ENCODE measurements at places on chromosomes 7 and 10.

- no peak for DNase-seq
These were observed 9.2 kb upstream of the FOXP2 start for GRCh38 chr7:114405427-114405826.

- no peak for DNase-seq
These were observed 224.5 kb downstream of the SEMA3A start for GRCh38 chr7:83970081-83970480.

GRCh38 chr7:106499897-106500296 lies 161.1 kb downstream of the CCDC71L start:
- no peak for DNase-seq

DNA sequence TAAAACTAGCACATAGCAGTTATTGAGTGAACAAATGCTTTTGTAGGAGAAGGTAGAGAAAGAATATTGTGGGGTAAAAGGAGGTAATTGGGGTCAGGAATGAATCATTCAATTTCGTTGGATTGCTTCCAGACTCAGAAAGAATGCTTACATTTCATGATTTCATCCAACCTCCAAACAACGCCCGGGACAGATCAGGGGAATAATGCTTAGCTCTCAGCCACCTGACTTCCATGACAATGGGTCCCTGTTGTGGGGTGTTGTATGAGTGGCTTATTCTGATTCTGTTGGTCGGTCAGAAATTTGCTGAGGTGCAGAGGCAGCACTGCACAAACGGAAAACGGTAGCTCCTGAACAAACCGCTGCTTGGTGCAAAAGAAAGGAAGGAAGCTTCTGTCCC lies 24.0 kb upstream of the INPP5F start:
- no peak for DNase-seq

DNA sequence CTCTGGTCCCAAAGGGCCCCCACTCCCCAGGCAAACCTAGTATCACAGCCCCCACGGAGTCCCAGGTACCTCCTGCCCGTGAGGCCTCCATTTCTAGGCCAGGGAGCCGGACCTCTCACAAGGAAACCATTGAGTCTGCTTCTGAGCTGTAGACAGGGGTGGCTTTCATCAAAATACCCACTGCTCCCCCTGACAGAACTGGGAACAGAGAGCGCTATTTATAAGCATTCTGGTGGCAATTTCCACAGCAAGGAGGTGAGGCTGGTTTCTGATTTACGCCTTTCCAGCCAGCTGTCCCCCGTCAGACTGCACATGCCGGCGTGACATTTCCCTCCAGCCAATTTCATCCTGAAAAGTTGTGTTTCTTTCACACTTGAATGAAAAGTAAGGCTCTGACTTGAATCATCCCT lies 407.5 kb upstream of the PRKCQ start:
- no peak for DNase-seq

GRCh38 chr10:8174762-8175161 lies 120.3 kb downstream of the GATA3 start:
- DNase-seq, result no peak

DNA sequence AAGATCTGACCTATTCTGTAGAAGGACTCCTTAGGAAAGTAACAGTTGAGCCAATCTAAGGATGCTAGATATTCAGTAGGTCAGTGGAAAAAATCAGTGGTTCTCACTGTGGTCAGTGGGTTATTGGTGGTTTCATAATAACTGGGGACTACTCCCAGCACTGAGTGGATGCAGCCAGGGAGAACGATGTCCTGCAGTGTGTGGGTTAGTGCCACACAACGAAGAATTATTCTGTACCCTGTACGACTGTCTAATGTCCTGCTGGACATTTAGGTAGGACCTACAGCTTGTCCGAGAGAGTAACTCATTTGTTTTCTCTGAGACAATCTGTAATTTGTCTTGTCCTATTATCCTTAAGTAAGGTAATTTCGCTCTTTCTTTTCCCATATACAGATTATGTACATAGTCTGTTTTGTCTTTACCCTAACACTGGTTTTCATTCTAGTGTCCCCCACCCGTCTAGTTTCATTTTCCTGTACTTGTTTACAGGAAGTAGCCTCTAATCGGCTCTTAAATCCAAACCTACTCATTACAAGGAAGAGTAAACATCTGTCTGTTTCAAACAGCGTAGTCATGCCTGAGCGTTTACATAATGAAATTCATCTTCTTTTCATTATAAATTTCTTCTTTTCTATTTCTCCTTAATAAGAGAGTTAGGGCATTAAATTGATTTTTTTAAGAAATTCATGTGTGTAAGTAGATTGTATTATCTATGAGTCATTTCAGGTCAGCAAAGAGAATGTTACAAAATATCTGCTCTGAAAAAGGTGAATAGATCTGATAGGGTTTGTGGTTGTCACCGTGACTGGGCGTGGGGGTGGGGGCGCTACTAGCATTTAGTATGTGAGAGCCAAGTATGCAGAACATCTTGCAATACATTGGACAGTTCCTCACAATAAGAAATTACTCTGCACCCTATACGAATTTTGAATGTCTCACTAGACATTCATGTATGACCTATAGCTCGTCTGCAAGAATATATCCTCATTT lies 8.3 kb upstream of the ZC3HAV1L start:
- DNase-seq, result no peak

GRCh38 chr7:138477581-138477980 lies 17.5 kb downstream of the TRIM24 start:
- no peak for DNase-seq

DNA sequence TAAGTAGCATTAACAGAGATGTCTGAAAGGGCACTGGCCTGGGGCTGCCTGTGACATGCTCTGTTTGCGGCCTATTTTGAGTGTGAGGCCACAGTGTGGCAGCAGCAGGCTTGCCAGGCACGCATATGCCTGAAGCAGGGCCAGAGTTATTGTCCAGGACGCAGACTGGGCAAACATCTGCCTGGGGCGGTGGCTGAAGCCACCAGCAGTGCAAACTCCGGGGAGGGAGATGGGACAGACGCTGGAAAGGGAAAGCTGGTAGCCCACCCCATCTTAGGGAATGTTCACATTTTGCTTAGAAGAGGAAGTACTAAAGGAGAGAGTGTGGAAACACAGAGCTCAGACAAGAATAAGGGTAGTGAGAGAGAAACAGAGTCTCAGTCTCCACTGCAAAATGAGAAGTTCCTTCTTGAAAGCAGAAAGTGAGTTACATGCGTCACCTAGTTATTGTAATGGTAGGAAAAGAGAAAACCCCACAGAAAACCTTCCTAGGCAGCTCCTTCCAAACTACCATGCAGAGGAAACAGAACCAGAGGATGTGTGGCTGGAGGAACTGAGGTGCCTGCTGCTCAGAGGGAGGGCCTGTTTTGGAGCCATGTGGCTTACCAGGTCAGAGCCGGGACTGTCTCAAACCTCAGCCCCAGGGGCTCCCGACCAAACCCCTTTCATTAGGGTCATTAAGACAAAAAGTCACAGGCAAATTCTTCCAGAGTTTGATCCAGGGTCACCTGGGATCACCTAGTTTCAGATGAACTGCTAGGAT lies 14.5 kb downstream of the AKR1B1 start:
- no peak for DNase-seq

DNA sequence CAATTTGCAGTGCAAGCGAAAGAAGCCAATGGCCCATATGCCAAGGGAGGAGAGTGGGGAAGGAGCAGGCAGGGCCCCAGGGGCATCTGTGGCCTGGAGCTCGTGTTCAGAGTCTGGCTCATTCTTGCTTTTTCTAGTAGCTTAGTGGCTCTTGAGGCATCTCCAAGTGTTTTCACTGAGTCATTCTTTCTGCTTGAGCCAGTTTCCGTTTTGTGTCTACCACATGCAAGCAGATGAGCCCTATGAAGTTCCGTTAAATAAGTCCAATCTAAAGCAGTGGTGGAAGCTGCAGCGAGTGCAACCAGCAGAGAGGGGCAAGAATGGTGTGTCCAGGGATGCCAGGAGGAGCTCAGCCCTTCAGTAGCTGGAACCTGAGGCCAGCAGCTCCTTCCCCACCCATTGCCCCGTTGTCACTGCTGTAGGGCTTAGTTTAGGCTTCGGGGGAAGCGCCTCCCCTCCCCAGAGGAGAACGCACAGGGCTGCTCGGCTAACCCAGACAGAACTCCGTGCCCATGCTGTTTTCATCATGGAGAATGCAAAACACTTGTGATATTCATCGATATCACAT lies 57.4 kb upstream of the EBF3 start:
- DNase-seq, result no peak

GRCh38 chr10:75203724-75204123 lies 6.9 kb upstream of the VDAC2 start:
- DNase-seq, result no peak

- no peak for DNase-seq
These were observed 205.4 kb downstream of the IMMP2L start for GRCh38 chr7:111356941-111357340.

GRCh38 chr10:80444124-80444523 lies 10.0 kb upstream of the TSPAN14 start:
- DNase-seq, result no peak

DNA sequence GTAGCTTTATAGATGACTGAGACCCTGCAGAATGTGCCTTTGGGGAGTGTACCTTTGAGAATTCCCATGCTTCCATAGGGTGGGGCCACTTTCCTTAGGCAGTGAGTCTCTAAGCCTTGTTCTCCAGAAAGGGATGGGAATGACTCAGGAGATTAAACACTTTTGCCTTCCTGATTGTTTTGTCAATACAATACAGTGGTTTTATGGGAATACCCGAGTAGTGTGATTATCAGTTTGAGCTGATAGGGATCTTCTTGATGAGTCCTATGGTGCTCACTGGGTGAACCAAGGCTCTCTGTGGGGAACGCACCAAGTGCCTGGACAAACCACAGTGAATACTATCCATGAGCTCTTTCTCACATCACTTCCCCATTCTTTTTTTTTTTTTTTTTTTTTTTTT lies 6.3 kb downstream of the MYOF start:
- no peak for DNase-seq

DNA sequence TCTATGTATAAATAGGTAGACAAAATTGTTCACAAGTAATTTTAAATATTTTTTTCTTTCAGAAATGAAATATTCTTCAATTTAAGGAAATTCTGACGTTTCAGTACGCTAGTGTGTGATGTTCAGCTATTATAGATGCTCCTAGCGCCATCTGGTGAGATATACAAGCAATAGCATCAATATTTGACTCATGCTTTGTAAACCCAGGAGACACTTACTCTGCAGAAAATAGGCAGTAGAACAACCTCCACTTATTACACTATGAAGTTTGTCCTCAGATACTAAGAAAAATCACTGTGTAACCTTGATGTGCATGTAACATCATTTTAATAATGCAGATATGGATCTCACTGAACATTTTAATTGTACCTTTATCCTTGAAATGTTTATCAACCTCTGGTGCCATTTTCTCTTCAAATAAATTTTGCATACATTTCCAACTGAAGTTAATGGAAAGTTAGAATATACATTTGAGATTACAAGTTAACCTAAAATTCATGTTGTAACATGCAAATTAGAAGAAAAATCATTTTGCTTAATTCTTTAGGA lies 151.5 kb upstream of the FAM3C start:
- no peak for DNase-seq

GRCh38 chr7:30877015-30877769 lies 34.5 kb upstream of the AQP1 start:
- DNase-seq, result no peak

DNA sequence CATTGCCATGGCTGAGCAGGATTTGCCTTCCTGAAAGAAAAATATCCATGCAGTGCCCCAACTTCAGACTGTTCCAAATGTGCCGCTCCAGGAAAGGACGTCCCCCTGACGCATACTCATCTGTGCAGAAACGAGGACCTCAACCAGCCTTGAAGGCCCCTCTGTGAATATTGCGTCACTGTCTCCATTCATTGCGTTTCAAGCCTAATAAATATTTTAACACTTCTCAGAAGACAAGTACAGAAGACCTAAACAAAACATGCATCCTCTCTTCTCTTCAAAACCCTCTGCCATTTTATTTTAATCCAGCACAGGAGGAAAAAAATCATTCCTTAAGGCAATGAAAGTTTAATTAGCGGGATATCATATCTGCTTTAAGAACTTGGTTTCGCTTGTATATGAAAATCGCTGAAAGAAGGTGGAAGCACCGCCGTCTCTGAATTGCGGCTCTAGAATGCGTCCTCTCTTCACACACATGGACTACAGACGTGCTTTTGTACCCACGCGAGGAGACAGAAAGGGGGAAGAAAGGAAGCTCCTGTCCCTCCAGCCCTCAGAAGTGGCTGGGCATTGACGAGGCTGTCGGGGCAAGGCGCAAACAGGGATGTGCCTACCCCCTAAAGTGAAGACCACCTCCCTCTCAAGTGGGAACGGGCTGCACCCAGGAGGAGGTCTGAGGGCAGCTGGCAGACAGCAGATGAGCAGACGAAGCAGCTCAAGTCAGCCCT lies 36.8 kb downstream of the RGS10 start:
- no peak for DNase-seq

- no peak for DNase-seq
These were observed 4.9 kb upstream of the SCD start for GRCh38 chr10:100341953-100342626.

- no peak for DNase-seq
These were observed 18.8 kb upstream of the GARS1 start for GRCh38 chr7:30575910-30576309.

DNA sequence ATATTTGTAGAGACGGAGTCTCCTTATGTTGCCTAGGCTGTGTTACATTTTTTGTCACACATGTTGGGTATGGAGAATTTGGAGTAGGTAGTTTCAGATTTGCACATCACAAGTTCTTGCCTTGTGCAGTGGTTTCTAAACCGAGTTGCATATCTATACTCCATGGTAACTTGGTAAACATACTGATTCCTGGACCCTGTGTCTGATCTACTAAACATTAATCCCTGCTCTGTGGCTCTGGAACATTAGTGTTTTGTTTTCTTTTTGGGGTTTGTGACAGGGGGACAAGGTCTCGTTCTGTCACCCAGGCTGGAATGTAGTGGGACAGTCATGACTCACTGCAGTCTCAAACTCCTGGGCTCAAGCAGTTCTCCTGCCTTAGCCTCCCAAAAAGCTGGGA lies 24.7 kb downstream of the AUTS2 start:
- DNase-seq, result no peak

- no peak for DNase-seq
These were observed 8.6 kb upstream of the RFC2 start for GRCh38 chr7:74262639-74263398.
